Frontal cortex (tissue), 4 donors: ENCODE measurements at places on chromosomes 13 and 19.

DNA sequence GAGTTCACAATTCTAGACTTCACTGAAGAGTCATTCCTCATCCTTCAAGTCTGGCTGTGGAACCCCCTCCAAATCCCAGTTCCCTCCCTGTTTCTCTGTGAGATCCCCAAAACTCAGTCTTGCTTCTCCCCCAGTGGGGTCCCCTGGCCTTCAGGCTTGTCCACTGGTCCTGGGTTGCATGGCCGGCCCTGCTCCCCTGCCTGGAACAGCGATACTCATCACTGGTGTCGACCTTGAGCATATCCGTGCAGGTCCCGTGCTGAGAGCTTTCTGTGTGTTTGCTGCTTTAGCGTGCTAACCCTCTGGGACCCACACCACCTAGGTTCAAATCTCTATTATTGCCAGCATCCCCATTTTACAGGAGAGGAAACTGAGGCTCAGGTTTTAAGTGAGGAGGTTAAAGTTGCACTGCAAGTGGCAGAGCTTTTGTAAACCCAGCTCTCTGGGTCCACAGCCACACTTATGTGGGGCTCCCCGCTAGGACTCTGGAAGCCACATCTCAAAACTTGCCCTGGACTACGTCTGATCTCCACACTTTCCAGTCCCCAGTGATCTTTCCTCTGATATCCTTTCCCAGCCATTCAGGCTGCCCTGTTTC, 15.5 kb downstream of the LIPE start:
- DNase-seq, result no peak

GRCh38 chr13:65597839-65598818, 1632.0 kb downstream of the PCDH9 start:
- no peak for DNase-seq

DNA sequence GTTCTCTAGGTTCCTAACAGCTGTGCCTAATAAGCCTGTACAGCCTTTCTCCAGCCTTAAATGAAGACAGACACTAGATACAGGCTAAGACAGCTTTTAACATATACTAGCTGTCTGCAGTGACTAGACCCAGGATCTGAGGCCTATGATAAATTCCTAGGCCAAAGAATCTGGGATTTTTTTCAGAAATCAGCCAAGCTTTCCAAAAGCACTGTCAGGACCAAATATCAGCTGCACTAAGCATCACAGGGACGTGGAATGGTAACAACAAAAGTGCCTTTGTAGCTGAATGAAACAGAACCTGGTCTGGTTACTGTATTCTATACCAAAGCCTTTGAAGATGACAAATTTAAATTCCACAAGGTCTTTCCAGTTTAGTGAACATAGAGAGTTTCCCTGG, 77.9 kb upstream of the DOCK9 start:
- DNase-seq, result no peak

- no peak for DNase-seq
These were observed 241.1 kb upstream of the ATXN8OS start for GRCh38 chr13:69866555-69866954.

DNA sequence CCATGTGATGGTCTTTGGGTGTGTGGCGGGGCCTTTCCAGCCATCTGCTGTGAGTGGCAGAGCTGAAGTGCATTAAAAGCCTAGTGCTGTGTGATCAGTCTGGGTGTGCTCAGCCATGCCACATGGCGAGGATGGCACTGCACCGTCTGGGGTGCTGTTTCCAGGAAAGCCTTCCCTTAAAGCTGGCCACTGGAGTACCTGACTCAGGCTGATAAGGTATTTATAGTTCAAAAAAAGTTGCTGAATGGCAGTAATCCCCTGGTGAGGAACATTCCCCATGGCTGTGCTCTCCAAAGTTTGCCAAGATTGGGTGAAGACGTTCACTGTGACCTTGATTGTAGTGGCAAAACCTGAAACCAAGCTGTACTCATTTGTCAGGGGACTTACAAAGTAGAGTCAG, 6.0 kb downstream of the GPI start:
- DNase-seq, result no peak

DNA sequence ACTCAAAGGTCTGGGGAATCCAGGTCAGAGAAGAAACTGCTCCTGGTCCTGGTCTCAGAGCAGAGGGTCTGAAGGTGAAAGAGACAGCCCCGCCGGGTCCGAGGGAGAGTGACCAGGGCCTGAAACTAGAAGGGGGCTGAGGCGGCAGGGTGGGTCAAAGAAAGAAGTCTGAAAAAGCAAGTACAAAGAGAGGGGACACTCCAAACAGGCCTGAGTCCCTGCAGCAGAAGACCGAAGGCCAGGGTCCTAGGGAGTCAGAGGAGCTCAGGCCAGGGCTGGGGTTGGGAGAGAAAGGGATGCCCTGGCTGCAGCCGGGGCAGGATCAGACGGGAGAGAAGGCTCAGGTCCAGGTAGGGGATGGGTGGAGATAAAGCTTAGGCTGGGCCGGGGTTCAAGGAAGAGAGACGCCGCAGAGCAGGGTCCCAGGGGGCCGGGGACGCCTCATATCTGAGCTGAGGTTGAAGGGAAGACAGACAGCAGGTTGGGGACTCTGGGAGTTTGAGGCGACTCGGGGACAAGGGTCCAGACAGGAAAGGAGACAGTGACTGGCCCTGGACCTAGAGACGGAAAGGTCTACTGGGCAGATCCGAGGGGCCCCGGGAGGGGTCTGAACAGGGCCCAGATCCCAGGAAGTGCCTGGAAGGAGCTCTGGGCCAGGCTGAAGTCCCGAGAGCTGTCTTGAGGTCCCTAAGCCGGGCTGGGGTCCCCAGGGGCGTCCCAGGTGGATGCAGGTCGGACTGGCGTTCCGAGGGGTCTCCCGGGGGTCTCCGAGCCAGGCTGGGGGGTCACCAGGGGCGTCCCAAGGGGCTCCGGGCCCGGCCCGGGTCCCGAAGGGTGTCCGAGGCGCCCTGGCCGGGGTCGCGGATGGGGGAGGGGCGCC, 795 bp downstream of the MLLT1 start:
- no peak for DNase-seq

DNA sequence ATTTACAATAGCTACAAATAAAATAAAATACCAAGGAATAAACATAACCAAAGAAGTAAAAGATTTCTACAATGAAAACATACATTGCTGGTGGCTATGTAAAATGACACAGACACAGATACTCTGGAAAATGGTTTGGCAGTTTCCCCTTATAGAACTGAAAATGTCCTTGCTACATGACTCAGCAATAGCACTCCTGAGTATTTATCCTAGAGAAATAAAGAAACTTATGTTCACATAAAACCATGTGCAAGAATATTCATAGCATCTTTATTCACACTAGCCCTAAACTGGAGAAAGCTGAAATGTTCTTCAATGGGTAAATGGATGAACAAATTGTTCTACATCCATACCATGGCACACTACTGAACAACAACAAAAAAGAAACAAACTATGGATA, 100.2 kb upstream of the RFC3 start:
- DNase-seq, result no peak

- peak; percentile 39 for DNase-seq
These were observed 36.4 kb downstream of the EPS15L1 start for GRCh38 chr19:16435238-16435917.

GRCh38 chr19:29371251-29372090, 154.3 kb upstream of the VSTM2B start:
- no peak for DNase-seq

- DNase-seq, result peak; percentile 27
These were observed 12.0 kb downstream of the KHSRP start for GRCh38 chr19:6412447-6413091.

DNA sequence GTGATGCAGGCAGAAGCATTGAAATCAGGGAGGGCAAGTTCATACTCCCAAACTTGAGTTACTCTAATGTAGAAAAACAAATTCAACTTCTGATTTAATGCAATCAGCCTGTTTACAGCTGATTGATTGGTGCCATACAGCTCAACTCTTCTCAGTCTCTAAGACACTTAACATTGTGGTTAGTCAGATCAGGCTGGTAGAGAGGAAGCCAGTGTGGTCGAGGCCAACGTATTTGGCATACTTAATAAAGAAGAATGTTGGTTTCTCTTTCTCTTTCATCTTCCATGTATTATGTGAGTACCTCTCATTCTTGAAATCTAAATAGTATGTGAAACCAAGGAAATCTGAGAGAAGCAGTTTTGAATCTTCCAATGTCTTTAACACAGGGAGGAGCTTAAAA, 255.0 kb upstream of the SLITRK1 start:
- DNase-seq, result no peak

- no peak for DNase-seq
These were observed 8.6 kb upstream of the EPSTI1 start for GRCh38 chr13:43000676-43001075.

- no peak for DNase-seq
These were observed 367.6 kb downstream of the DNAJC15 start for GRCh38 chr13:43391036-43391435.

GRCh38 chr19:23799321-23799720, 40.6 kb upstream of the ZNF681 start:
- no peak for DNase-seq

- no peak for DNase-seq
These were observed 21.6 kb upstream of the CCL25 start for GRCh38 chr19:8030960-8031359.

- DNase-seq, result no peak
These were observed 927.0 kb downstream of the UQCRFS1 start for GRCh38 chr19:28285917-28286316.

DNA sequence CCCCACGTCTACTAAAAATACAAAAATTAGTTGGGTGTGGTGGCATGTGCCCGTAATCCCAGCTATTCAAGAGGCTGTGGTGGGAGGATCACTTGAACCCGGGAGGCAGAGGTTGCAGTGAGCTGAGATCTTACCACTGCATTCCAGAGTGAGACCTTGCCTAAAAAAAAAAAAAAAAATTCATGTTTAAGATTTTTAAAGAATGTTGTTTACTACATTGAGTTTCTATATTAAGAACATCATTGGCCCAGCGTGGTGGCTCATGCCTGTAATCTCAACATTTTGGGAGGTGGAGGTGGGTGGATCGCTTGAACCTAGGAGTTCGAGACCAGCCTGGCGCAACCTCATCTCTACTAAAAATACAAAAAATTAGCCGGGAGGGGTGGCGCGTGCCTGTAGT, 31.9 kb upstream of the FLT1 start:
- DNase-seq, result no peak

GRCh38 chr19:51318687-51319648, 7.5 kb downstream of the IGLON5 start:
- no peak for DNase-seq

- DNase-seq, result no peak
These were observed 1355.1 kb downstream of the PCDH9 start for GRCh38 chr13:65875031-65875430.

GRCh38 chr19:4690361-4690760, 20.2 kb upstream of the MYDGF start:
- DNase-seq, result no peak

- DNase-seq, result peak; percentile 44
These were observed 18.3 kb downstream of the PRKCSH start for GRCh38 chr19:11453468-11454341.

GRCh38 chr19:55901369-55902079, 30.6 kb downstream of the NLRP13 start:
- DNase-seq, result no peak

GRCh38 chr13:85997587-85997986, 198.4 kb upstream of the SLITRK6 start:
- DNase-seq, result no peak

DNA sequence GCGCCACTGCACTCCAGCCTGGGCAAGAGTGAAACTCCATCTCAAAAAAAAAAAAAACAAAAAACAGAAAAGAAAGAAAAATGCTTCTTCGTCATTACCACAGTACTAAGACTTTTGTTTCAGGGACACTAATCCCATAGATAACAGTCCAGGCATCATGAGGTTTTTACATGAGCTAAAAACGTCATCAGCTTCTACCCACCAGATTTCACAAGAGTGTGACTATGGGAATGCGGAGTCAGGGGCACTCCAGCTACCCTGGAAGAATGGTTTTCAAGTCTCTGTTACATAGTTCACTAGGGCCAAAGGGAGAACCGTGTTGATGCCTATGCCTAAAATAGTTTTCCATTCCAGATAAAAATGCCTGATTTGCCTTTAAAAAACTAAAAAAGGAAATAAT, 33.2 kb downstream of the RAB20 start:
- DNase-seq, result no peak

- no peak for DNase-seq
These were observed 136.5 kb downstream of the RAP2A start for GRCh38 chr13:97570442-97570841.

- no peak for DNase-seq
These were observed 21.9 kb downstream of the GPATCH1 start for GRCh38 chr19:33102893-33103292.

GRCh38 chr19:2618611-2619010, 83.9 kb downstream of the GNG7 start:
- DNase-seq, result no peak

DNA sequence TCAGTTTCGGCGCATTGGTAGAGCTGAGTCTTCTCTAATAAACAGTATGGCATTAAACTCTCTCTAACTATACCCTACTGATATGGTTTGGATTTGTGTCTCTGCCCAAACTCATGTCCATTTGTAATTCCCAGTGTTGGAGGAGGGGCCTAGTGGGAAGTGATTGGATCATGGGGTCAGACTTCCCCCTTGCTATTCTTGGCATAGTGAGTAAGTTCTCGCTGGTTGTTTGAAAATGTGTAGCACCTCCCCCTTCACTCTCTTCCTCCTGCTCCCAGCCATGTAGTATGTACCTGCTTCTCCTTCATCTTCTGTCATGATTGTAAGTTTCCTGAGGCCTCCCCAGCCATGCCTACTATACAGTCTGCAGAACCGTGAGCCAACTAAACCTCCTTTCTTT, 682.7 kb upstream of the ARGLU1 start:
- no peak for DNase-seq
